ENCODE measurements at places on chromosomes 5 and 9. TPM values are rescaled to one million over a fixed set of nuclear protein-coding genes. Genes with fewer than 3 reads are reported as not detected.

GRIN1 gene
- 0.05 TPM for total RNA-seq

FRMD3 gene
- total RNA-seq = 0.37 TPM

APBA1 gene
- total RNA-seq = 2.4 TPM

CREBRF gene
- total RNA-seq = 9.2 TPM

GRCh38 chr5:164818445-164818844, 1313.0 kb downstream of the MAT2B start:
- H3K36me3 ChIP-seq = no peaks in the 10 kb centered on the region
- H3K27me3 ChIP-seq = no peaks in the 10 kb centered on the region
- no peaks in the 10 kb centered on the region for H3K4me1 ChIP-seq
- DNase-seq = no peak

- no peak overlapping the region for H3K27ac ChIP-seq
- DNase-seq = no peak
Measured at GRCh38 chr5:2908086-2908485, 156.6 kb upstream of the IRX2 start.

DNA sequence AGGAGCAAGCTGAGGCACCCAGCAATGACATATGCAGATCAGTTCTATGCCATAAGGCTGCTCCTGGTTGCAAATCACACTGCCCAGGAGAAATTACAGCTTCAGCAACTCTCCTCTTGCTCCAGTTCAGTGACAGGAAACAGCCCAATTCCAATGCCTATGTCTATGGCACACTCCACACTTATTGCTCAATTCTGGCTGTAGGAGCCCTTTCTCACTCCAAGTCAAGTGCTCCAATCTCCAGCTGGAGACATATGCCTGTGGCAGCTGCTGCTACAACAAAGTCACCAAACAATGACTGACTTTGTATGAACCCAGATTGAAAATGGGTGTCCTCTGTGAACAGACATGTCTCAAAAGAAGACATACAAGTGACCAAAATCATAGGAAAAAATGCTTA, 31.8 kb upstream of the PLCXD3 start:
- no peaks in the 10 kb centered on the region for H3K36me3 ChIP-seq
- H3K27ac ChIP-seq = no peak overlapping the region
- no peaks in the 10 kb centered on the region for H3K4me1 ChIP-seq
- no peak for DNase-seq

- DNase-seq = no peak
- no peak overlapping the region for H3K4me3 ChIP-seq
- H3K27me3 ChIP-seq = peaks cover 12% of the 10 kb centered on the region
- no peak overlapping the region for H3K27ac ChIP-seq
Measured at GRCh38 chr5:139675213-139675612, 27.1 kb downstream of the CXXC5 start.

Measured in activated T-helper 1 cell treated with anti-CD3 and anti-CD28 coated beads, Interleukin-12 subunit alpha, Interleukin-12 subunit beta, Interleukin-2, Interleukin-4 antibody, amounts not matched to agents 30 ng/mL and 10 ng/mL and 1 ng/mL, durations not matched to agents 14 hours and 24 hours and 36 hours (primary cell).